ENCODE measurements at places on chromosomes 1 and 21.
A peak's percentile ranks its signal among the peaks of the same experiment; 100 is the strongest.

- peak; percentile 65 for DNase-seq
These were observed 1.2 kb downstream of the PABPC4 start for GRCh38 chr1:39575191-39576015.

DNA sequence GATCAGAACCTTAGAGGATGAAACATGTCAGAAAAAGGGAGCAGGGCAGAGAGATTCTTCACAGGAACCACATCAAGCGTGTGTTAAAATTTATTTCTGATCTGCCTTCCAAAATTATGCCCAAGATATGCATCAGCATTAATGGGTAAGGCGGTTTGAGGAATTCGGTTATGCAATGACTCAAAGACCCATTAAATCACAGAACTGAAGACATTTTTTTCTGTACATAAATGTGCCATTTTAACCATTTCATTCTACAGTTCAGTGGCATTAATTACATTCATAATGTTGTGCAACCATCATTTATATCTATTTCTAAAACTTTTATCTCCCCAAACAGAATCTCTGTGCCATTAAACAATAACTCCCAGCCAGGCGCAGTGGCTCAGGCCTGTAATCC lies 43.4 kb downstream of the CNST start:
- no peak for DNase-seq

DNA sequence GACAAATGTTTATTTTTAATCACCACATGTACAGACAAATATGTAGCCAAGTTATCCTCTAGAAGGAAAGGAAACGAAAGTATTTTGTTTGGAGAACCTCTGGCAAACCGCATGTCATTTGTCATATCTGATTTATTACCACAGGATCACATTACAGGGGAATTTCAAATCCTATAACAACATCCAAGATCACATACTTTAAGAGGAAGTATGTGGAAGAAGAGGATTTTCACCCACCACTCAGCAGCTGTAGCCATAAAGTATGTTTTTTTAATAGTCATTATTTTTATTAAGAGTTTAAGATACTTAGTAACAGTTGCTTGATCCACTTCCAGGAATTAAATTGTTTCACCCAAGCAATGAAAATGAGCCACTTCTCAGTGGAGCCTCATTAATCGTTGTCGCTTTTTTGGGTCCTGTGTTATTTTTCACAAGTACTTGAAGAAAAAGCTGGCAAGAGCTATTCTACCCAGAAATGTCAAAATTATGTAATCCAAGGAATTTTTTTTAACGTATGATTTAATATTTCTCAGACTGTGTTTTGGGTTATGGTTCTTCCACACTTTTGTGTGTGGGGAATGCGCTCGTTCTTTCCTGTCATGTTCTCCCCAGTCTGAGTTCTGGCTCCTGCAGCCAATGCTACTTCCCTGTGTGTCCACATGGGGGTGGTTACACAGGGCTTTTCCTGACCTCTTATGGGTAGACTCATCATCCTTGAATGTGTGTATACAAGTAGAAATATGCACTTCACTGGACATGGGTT lies 6.9 kb downstream of the SERTAD4 start:
- no peak for DNase-seq

DNA sequence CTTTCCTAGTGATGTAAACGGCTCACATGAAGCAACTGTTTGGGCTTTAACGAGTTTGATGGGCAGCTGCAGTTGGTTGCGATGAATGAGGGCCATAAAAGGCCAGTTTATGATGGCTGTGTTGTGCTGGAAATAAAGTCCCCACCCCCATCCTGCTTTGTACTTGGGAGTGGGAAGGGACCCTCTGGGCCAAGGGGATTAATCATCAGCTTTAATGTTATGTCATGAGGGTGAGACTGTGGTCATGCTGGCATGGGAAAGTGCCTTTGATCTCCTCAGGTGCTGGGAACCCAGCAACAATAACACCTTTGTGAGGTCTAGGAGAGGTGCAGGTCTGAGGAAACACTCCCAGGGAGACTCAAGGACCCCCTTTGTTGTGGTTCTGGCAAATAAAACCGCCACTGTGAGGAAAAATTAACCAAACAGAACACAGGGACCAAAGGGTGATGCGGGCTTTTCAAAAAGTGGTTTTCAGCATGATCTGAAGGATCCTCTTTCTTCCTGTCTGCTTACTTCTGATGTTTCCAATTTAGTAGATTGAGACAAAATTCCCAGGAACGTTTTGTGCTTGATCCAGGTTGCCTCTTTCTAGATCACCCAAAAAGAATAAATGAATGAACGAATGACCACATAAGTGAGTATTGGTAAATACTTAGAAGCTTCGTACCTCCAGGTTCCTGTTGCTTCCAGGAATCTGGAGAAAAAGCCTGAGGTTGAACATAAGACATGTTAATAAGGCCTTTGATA lies 257.8 kb upstream of the HOOK1 start:
- DNase-seq: no peak

GRCh38 chr1:41464885-41465284 lies 19.6 kb downstream of the EDN2 start:
- no peak for DNase-seq

DNA sequence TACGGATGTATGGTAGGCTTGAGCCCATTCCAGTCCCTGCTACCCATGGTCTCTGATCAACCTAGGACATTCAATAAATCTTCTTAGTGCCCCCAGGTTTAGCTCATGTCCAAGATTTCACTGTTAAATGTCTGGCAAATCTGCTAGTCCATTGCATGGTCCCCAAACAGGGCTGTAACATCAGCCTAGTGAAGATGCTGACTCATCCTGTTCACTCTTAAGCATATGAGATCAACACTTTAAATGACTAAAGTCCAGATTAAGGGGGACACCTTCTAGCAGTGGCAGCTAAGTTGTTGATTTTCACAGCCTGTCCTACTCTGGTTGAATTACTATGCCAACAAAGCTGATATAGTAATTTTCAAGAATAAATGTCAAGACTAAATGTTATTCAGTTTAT lies 46.5 kb upstream of the NUF2 start:
- no peak for DNase-seq

GRCh38 chr1:36859926-36860325 lies 174.4 kb downstream of the GRIK3 start:
- DNase-seq: no peak

- DNase-seq: no peak
These were observed 70.6 kb downstream of the FNBP1L start for GRCh38 chr1:93518516-93518915.
